Osteoblast (primary cell): ENCODE measurements at places on chromosomes 12 and 14. TPM values are rescaled to one million over a fixed set of nuclear protein-coding genes. Genes with fewer than 3 reads are reported as not detected.

The TUNAR gene
- not detected in 2 replicates for total RNA-seq

The GPR135 gene
- 5.1 and 5.3 TPM in 2 replicates for total RNA-seq

The RERG gene
- 0.29 TPM in 1 of 2 replicates, not detected in the other for total RNA-seq

The TMPRSS12 gene
- total RNA-seq = not detected in 2 replicates

The KIF26A gene
- not detected in 2 replicates for total RNA-seq

The PMCH gene
- not detected in 2 replicates for total RNA-seq

The SLC17A8 gene
- total RNA-seq = not detected in 2 replicates

The AMDHD1 gene
- 0.29 and 0.36 TPM in 2 replicates for total RNA-seq

DNA sequence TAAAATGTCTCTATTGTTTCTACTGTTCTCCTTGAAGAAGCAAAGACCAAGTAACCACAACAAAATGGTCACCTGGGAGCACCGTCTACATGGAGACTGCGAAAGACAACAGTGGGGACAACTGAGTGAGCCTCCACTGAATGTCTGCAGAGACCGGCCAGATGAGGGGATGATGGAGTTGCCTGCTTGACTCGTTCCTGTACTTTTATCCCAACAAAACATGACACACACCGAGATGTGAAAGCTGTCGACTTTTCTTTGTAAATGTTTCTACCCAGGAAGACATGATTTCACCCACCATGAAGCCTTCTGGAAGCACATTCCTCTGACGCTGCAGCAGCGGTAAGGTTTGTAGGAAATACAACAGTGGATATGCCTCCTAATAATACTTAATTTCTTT, 66.9 kb downstream of the FOXN3 start:
- H3K4me3 ChIP-seq = no peak overlapping the region
- no peaks in the 10 kb centered on the region for H3K27me3 ChIP-seq
- no peak for DNase-seq
- no peak overlapping the region for H3K27ac ChIP-seq

DNA sequence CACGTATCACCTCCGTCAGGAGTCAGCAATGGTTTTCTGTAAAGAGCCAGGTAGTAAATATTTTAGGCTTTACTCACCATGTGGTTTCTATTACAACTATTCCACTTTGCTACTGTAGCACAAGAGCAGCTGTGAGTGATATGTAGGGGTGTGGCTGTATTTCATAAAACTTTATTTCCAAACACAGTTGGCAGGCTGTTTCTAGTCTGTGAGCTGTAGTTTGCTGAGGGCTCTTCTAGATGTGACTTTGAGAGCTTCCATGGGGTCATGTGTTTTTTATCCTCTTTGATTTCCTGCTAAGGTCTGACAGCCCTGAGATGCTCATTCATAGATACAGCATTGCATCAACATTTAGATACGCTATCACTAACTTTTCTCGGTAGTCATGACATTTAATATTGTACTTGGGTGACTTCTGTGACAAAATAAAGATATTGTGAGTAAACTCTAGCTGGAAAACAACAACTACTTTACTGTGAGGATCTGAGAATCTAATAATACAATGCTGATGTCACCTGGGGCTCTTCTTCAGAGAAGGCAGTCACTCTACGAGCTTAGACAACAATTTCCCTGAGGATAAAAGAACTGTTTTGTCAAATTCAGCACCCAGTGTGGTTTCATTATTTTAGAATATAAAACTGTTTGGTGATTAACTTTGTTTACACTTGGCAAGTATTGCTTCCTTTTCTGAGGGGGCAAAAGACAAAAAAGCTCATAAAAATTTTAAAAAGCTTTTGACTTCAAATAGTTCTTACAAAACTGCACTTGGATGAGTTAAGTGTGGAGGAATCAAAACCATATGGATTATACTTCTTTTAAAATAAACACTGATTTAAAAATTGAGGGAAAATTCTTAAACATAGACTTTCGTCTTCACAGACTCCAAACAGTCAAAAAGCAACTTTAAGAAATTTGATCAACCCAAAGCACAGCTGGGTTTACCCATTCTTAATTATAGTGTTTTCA, 231.2 kb upstream of the DCN start:
- no peak overlapping the region for H3K4me3 ChIP-seq
- DNase-seq = no peak
- no peaks in the 10 kb centered on the region for H3K36me3 ChIP-seq

DNA sequence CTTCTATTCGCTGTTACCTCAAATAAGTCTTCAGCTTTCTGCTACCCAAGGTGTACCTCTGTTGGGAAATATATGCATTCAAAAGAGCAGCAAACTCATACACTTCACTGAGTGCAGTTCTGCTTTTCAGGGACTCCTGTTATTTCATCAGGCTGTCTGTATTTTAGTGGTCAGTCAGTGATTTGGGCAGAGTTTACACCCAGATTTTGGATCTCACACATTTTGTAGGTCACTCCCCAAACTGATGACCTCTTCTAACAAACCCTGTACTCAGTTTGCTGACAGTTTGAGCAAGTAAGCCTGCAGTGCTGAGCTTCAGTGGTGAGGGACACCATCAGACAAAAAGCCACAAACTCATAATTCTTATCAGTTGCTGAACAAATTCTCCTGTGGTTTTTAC, 8.2 kb upstream of the WASHC4 start:
- no peak overlapping the region for H3K4me3 ChIP-seq
- H3K36me3 ChIP-seq = no peaks in the 10 kb centered on the region
- H3K27ac ChIP-seq = no peak overlapping the region
- H3K27me3 ChIP-seq = no peaks in the 10 kb centered on the region

DNA sequence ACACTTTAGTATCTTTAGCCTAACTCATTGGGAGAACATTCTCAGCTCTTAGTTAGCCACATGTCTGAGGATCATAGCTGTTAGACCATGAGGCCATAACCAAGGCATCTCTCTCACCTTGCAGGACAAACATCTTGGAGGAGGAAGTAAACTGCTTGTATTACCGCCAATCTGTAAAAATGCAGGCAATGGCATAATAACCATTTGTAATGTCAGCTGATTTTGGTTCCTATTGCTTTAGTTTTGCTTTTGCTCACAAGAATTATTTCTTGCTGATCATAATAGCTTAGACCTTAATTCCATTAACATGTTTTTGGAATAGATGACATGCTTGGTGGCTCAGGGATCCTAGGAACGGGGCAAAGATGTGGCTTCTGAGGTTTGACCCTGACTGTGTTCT, 16.4 kb upstream of the GSG1 start:
- H3K36me3 ChIP-seq = no peaks in the 10 kb centered on the region
- no peak overlapping the region for H3K4me3 ChIP-seq
- no peaks in the 10 kb centered on the region for H3K27me3 ChIP-seq
- DNase-seq = no peak
- H3K4me1 ChIP-seq = peaks cover 40% of the 10 kb centered on the region

- H3K4me1 ChIP-seq = peaks cover 5% of the 10 kb centered on the region
- peak; percentile 63 for DNase-seq
- no peak overlapping the region for H3K4me3 ChIP-seq
- H3K27me3 ChIP-seq = peaks cover 5% of the 10 kb centered on the region
- H3K27ac ChIP-seq = no peak overlapping the region
These were observed 2.9 kb downstream of the TMEM121 start for GRCh38 chr14:105529319-105529568.

DNA sequence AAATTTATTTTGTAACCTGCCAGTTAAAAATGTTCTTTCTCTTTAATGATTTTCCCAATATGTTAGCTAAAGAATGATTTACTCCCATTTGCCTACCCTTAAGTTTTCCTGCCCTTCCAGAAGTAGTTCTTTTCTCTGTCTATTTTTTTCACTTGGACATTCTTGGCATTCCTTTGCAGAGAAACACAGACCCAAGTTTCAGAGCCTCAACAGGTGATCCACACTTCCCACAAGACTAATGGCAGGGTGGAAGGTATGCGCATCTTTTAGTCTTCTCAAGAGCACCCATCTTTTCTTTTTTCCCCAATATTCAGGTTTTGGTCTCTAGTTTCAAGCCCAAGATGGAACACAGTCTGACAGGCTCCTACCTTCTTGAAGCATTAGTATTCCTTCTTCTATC, 420.7 kb downstream of the ADAMTS20 start:
- no peak overlapping the region for H3K4me3 ChIP-seq
- H3K27me3 ChIP-seq = no peaks in the 10 kb centered on the region
- no peaks in the 10 kb centered on the region for H3K4me1 ChIP-seq
- DNase-seq = no peak

DNA sequence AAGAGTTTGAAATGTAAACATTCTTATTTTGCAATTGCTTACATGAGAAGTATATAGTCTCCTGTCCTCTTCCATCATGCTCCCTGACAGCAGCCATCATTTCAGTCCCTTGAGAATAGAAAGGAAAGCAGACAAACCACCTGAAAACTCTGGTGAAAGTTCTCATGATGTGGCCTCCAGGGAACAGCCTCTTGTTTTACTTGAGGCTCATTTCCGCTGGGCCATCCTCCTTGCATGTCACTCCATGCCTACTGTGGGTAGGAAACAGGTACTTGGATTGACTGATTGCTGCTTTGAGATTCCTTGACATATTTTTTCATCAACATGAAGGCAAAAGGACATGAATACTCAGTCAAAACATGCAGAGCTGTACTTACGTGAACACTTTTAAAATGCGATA, 6.0 kb downstream of the SYT1 start:
- no peak overlapping the region for H3K27ac ChIP-seq
- H3K4me1 ChIP-seq = no peaks in the 10 kb centered on the region
- DNase-seq = no peak
- H3K4me3 ChIP-seq = no peak overlapping the region

DNA sequence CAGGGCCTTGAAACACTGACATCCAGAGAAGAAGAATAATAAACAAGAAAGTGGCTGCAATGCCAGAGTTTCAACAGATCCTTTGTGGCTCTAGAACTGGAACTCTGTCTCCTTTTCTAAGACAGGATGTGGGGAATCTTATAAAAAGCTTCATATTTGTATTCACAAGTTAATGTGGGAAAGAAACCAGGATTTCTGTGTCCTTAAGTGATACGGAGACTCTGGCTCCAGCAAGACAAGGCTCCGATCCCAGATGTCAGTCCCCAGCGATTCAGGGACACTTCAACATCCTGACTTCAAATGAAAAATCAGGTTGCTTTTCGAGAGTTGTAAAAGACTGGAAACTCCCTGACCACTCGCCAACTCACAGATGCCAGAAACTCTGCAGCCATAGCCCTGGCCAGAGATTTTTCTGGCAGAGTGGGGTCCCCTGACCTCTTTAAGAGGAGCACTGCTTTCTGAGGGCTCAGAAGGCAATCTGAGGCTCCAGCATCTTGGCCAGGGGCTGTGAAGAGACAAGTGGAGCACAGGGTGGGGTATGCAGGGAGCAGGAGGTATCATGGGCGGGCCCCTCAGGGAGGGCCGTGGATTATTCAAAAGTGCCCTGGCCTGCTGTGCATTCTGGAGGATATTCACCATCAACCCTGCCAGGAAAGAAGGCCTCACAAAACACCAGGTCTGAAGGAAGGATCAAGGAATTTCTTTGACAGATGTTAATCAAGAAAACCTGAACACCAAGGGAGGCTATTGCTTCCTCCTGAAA, 53.3 kb downstream of the TMX1 start:
- no peaks in the 10 kb centered on the region for H3K36me3 ChIP-seq
- no peaks in the 10 kb centered on the region for H3K27me3 ChIP-seq
- no peak overlapping the region for H3K4me3 ChIP-seq
- DNase-seq = no peak
- peak overlapping the region; percentile 34 for H3K27ac ChIP-seq

DNA sequence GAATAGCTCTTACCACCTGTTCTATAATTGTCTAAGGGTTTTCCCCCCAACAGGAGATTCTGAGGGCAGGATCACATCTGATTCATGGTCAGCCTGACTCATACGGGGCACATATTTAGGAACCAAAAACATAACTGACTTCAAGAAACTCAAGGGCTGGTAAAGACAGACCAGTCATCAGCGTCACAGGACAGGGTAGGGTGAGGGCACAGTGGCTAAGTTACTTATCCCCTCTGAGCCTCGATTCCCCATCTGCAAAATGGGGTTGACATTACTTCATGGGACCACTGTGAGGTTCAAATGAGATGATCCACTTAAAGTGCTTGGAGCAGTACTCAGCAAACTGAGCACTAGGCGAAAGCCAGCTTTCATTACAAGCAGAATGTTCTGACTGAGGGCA, 606 bp downstream of the CINP start:
- peak; percentile 95 for DNase-seq
- H3K27me3 ChIP-seq = no peaks in the 10 kb centered on the region
- peak overlapping the region; percentile 96 for H3K27ac ChIP-seq
- H3K36me3 ChIP-seq = peaks cover 11% of the 10 kb centered on the region
- H3K4me1 ChIP-seq = peaks cover 14% of the 10 kb centered on the region
- H3K4me3 ChIP-seq = peak overlapping the region; percentile 93

- H3K4me1 ChIP-seq = no peaks in the 10 kb centered on the region
- H3K36me3 ChIP-seq = no peaks in the 10 kb centered on the region
- H3K27me3 ChIP-seq = peaks cover 21% of the 10 kb centered on the region
- H3K4me3 ChIP-seq = no peak overlapping the region
These were observed 183.7 kb downstream of the BMP4 start for GRCh38 chr14:53772936-53773335.

- H3K36me3 ChIP-seq = no peaks in the 10 kb centered on the region
- no peaks in the 10 kb centered on the region for H3K4me1 ChIP-seq
- no peak for DNase-seq
- no peak overlapping the region for H3K27ac ChIP-seq
- no peaks in the 10 kb centered on the region for H3K27me3 ChIP-seq
These were observed 49.2 kb upstream of the CCND2 start for GRCh38 chr12:4224206-4224889.

GRCh38 chr14:36870776-36871175, 209.1 kb downstream of the PAX9 start:
- no peak overlapping the region for H3K4me3 ChIP-seq
- no peak overlapping the region for H3K27ac ChIP-seq
- H3K4me1 ChIP-seq = no peaks in the 10 kb centered on the region
- H3K36me3 ChIP-seq = no peaks in the 10 kb centered on the region
- DNase-seq = no peak

GRCh38 chr12:82841487-82841904, 154.8 kb downstream of the TMTC2 start:
- H3K4me3 ChIP-seq = no peak overlapping the region
- no peaks in the 10 kb centered on the region for H3K36me3 ChIP-seq
- H3K27ac ChIP-seq = no peak overlapping the region
- H3K4me1 ChIP-seq = no peaks in the 10 kb centered on the region
- no peak for DNase-seq

- no peak overlapping the region for H3K27ac ChIP-seq
- DNase-seq = no peak
- H3K36me3 ChIP-seq = no peaks in the 10 kb centered on the region
- H3K4me3 ChIP-seq = no peak overlapping the region
These were observed 326.7 kb downstream of the SLC6A15 start for GRCh38 chr12:84585776-84586395.

GRCh38 chr14:71317385-71318096, 410.3 kb downstream of the PCNX1 start:
- H3K27me3 ChIP-seq = no peaks in the 10 kb centered on the region
- no peak overlapping the region for H3K4me3 ChIP-seq
- no peak overlapping the region for H3K27ac ChIP-seq
- H3K36me3 ChIP-seq = no peaks in the 10 kb centered on the region
- H3K4me1 ChIP-seq = peaks cover 6% of the 10 kb centered on the region

GRCh38 chr14:55671641-55672040, 91.6 kb downstream of the KTN1 start:
- H3K4me3 ChIP-seq = no peak overlapping the region
- H3K36me3 ChIP-seq = peaks cover 50% of the 10 kb centered on the region
- DNase-seq = no peak
- H3K27me3 ChIP-seq = no peaks in the 10 kb centered on the region
- H3K27ac ChIP-seq = no peak overlapping the region

GRCh38 chr14:50784683-50785456, 46.1 kb downstream of the NIN start:
- no peaks in the 10 kb centered on the region for H3K4me1 ChIP-seq
- H3K27me3 ChIP-seq = no peaks in the 10 kb centered on the region
- no peak overlapping the region for H3K27ac ChIP-seq
- no peak overlapping the region for H3K4me3 ChIP-seq
